ENCODE measurements at places on chromosomes 7 and 10.
A peak's percentile ranks its signal among the peaks of the same experiment; 100 is the strongest.

- no peak for DNase-seq
These were observed 184.1 kb downstream of the BICC1 start for GRCh38 chr10:58696736-58697135.

DNA sequence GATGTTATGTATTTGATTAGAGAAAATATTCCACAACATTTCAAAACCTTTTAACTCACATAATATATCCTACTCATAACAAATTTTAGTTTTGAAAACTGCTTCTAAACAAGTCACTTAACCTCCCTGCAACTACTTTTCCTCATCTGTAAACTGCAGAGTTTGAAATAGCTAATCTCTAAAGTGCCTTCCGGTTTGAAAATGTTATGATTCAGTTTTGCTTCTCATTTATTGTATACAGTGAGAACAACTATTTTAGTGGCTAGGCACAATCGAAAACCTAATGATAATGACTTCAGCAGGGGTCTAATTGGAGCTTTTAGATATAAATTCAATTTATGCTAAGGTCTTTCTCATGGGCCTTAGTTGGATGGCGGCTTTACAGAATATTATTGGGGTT, 30.7 kb upstream of the TEX47 start:
- no peak for DNase-seq

DNA sequence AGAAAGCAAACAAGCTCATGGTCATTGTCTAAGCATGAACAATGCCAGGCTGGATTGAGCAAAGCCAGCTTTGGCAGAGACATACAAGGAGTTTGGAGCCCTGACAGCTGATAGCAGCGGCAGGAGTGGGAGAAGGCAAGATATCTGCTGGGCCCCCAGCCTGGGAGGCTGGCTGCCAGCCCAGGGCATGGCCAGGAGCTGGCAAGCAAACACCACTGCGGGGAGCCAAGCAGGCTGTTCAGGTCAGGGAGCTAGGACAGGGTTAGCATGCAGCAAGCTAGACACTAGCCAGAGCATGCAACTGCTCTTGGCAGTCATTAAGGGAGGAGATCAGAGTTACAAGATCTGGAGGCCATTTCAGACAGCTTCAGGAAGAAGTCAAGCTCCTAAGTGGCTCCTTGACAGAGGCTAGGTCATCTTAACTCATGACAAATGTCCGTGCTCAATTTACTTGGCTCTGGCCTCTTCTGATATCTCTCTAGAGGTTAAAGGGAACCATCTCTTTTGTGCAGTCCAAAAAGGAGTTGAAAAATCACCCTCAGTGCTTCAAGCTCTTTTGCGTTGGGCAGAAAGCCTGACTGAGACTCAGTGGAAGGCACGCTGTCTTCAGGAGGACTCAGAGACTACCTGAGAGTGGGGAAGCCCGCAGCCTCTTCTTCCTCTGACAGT, 436.8 kb upstream of the C7orf33 start:
- no peak for DNase-seq

GRCh38 chr10:46235705-46236545, 50.9 kb upstream of the ANTXRL start:
- DNase-seq: no peak

DNA sequence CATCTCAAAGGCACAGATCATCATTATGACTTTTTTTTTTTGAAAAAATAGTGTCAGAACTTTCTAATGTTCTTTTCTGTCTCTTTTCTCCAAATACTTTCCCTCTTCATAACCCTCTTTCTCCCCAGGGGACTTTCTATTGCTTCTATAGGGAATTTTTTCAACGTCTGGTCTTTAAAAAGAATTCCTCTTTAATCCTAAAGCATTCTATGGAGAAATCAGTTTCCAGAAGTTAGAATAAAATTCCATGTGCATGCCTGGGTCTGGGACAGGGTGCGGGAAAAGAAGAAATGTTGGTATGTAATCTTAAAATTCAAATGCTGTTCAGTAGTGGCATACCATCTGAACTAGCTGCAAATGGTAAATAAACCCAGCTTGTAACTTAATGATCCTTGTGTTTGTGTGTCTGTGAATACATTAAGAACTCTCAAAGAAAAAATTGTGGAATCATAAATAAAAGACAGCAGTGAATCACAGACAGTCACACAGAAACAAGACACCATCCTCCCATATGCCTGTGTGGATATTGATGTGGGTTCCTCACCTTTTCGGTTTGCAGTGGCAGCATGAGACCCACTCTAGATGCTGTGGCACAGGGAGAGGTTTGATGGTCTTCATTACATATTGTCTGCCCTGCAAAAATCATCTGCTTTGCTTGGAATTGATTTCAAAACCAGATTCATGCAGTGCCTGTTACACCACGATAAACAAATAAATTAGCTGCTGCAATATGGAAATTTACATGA, 374.7 kb upstream of the NRP1 start:
- DNase-seq: no peak

DNA sequence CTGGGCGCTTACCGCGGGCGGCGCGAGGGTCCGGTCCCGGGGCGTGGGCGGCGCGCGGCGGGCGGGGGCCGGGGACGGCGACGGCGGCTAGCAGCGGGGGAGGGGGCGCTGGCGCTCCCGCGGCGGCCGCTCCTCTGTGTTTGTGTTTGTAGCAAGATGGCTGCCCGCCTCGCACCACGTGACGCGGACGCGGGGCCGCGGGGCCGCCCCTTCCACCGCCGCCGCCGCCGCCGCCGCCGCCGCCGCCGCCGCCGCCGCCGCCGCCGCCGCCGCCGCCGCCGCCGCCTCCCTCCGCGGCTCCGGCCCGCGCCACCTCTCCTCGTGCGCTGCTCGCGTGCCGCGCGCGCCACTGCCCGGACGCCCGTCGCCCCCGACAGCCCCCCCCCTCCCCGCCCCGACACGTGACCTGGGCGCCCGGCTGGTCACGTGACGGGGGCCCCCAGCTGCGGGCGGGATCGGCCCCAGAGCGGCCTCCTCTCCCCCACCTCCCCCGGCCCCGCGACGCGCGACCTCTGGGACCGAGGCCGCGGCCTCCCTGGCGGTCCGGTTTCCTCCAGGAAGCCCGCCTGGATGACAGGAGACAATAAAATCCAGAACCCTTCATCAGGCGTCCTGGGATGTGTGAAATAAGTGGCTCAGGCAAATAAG, at the start of gene GIGYF1:
GIGYF1 (minus strand) TSS at position 153 of the 648 bp plus-strand sequence. CDS start 6,012 bp downstream, outside the sequence.
- no peak for DNase-seq

DNA sequence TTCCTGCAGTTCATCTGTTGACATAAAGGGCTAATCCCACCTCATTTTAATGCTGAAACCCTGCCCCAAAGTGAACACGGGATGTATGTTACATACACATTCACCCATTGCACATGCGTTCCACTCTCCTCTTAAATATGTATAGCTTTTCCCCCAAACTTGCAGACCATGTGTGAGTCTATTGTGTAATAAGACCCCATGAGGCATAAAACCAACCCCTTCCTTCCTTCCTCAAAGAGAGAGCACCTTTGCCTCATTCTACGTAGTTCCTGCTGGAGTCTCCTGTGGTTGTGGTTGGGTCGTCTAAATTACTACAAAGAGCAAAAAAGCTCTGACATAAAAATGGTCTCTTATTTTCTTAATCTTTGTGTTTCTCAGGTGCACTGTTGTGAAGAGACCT, 345.7 kb upstream of the KLF6 start:
- no peak for DNase-seq

- no peak for DNase-seq
These were observed 1.6 kb downstream of the SMC3 start for GRCh38 chr10:110569122-110569521.

- DNase-seq: no peak
These were observed 1.6 kb downstream of the VPS26A start for GRCh38 chr10:69125554-69125953.

GRCh38 chr7:29612596-29612995, 49.0 kb downstream of the PRR15 start:
- no peak for DNase-seq

GRCh38 chr10:63825111-63825510, 303.9 kb downstream of the REEP3 start:
- DNase-seq: no peak

DNA sequence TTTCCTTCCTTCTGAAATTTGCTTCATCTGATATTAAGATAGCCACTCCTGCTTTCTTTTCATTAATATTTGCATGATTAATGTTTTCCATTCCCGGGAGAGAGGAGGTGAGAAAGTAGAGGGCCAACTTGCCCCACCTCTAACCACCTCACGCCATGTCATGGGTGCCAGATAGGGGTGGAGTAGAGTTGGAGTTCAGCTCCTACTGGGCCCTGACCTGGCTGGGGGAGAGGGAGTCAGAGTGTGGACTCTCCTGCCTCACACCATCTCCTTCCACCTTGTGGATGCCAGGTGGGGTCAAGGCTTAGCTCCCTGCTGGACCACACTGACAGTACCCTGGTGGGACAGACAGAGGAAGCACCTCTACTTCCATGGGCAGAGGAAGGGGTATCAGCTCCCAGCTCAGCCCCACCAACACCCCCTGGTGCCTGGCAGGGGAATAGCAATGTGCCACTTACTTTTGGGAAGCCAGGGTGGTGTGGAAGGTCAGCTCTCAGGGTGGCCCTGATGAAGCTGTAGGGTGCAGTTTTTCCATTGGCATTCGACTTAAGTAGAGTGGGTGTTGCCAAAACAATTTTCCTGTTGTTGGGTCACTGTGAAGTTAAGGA, 28.0 kb downstream of the CHST12 start:
- DNase-seq: no peak

- DNase-seq: no peak
These were observed 3.0 kb upstream of the NDST2 start for GRCh38 chr10:73814276-73814895.

GRCh38 chr10:78304091-78305045, 270.7 kb downstream of the RPS24 start:
- no peak for DNase-seq

DNA sequence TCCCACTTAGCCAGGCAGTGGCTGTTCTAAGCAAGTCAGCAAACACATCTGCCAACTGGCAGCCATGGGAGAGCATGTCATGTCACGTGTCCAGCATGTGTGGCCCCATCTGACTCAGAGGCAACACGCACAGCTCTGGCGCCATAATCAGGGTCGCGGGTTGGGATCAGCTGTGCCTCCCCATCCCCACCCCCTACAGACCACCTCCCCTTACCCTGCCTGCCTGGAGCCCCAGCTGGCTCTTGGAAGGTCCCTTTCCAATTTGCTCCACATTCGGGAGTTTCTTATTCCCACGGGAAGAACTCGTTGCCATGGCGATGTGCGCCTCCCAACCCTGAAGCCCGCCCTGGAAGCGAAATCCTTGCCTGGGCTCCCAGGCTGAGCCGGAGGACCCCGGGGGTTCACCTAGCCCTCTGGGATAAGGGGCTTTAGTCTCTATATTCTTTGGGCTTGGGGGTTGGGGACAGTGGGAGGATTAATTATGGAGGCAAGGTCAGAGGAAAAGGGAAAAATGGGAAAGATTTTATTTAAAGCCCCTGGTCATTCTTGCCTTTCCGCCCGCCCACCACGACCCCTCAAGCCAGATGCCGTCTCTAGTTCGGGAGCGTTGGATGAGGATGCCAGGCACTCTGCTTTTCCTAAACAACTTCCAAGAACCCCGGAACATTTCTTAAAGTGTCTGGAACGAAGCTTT, 283.7 kb downstream of the ZEB1 start:
- peak; percentile 51 for DNase-seq

DNA sequence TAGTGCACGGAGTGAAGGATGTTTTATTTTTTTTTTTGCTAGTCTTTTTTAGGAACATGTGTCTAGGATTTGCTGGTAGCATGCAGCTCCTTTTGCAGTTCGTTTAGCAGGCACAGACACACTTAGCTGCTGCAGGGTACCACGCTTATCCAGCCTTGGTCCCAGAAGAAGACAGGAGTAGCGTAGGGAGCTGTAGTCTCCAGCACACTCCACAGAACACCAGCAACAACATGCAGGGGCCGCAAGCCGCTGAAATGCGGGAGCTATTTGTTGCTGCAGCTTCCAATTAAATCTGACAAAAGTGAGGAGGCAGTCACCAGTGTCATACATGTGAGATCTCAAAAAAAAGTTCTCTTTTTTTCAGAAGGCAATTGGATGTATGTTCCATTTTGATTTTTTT, 486.2 kb upstream of the KLF6 start:
- no peak for DNase-seq

GRCh38 chr10:62562101-62562500, 187.9 kb downstream of the ZNF365 start:
- no peak for DNase-seq

GRCh38 chr7:82110146-82110840, 333.3 kb downstream of the CACNA2D1 start:
- no peak for DNase-seq

DNA sequence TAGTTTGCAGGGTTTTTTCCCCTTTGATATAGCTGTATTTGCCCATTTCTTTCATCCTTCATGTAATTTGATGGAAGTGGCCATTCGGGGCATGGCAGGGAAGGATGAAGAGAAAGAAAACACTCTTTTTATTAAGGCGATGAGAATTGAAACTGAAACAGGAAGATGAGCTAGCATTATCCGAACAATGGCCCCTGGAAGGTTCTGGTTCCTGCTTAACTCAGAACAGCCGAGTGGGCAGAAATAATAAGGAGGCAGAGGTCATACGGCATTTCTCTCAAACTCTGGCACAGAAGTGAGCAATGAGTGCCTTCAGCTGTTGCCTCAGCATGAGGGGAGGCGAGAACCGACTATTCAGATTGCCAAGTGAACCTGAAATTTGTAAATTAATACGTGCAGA, 113.2 kb upstream of the MYO3A start:
- no peak for DNase-seq

- no peak for DNase-seq
These were observed 72.1 kb upstream of the STARD3NL start for GRCh38 chr7:38105874-38106483.

DNA sequence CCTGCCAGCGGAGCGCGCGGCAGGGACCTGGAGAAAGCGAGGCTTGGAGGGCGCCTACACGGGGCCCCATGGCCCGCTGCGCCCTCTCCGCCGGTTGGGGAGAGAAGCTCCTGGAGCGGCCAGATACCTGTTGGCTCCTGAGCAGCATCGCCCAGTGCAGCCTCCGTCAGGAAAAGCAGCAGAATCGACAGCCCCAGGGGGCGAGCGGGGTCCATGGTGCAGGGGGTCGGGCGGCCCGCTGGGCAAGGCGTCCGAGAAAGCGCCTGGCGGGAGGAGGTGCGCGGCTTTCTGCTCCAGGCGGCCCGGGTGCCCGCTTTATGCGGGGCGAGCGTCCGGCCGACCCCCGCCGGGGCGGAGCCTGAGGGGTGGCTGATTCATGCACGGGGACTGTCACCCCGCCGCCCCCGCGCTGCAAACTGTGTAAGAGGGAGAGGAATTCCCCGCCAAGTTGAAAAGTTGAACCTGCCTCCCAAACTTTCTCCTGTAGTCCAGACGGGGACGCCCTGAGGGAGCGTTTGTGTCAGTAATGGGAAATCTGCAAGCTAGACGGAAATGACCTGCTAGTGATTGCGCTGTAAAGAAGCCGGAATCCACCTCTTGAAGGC, at the start of gene TFPI2:
TFPI2 (minus strand) TSS at position 290 of the 605 bp plus-strand sequence; CDS start at position 215, 75 bp downstream.
- DNase-seq: peak; percentile 39

DNA sequence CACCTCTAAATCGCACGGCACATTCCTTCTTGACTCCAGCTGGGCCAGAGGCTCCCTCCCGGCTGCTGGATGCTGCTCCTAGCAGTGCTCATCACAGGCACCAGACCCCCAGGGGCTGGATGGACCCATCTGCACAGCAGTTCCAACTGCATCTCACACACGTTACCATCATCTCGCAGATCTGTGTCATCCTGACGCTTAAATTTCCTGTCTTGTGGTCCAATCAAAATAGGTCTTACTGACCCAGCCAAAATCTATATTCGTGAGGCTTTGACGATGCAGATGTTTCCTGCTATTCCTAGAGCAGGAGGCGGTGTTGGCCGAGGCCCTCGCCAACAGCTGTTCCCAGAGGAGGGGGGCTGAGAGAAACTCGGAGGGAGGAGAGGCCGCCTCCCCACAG, 108.0 kb downstream of the MKI67 start:
- peak; percentile 34 for DNase-seq
